ENCODE measurements at places on chromosomes 2 and 18.

DNA sequence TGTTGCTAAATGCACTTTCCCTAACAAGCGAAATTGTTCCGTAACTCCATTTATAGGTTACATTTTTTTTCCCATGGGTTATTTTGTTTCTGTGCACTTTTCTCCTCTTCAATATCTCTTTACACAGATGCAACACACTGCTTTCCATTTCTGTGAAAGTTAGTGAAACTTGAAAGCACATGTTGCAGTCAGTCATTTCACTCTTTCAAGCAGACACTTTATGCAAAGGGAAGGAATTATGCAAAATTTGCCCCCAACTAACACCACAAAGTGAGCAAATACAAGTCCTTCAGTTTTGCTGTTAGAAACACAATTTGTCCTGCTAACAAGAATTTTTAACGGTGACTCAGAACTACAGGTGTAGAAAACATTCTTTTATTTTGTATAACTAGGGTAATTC is 124.8 kb downstream of the PTH2R start:
- no peak for DNase-seq

DNA sequence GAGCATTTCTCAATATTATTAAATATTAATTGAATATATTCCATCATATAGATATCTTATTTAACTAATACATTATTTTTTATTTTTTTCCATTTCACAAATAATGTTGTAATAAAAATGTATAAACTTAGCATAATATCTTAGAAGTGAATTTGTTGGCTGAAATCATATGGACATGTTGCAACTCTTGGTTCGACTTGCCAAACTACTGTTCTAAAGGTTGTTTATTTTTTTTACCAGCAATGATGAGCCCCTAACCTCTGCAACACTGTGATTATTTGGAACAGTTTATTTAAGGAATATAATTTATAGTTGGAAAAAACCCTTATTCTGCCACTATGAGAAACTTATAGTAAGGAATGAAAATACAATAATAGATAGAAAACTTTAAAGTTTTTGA is 8.8 kb upstream of the NAB1 start:
- no peak for DNase-seq

- DNase-seq, result no peak
These were observed 105.7 kb downstream of the MAP2 start for GRCh38 chr2:209529579-209529978.

- no peak for DNase-seq
These were observed 160.7 kb upstream of the NT5C1B start for GRCh38 chr2:18749912-18750526.

DNA sequence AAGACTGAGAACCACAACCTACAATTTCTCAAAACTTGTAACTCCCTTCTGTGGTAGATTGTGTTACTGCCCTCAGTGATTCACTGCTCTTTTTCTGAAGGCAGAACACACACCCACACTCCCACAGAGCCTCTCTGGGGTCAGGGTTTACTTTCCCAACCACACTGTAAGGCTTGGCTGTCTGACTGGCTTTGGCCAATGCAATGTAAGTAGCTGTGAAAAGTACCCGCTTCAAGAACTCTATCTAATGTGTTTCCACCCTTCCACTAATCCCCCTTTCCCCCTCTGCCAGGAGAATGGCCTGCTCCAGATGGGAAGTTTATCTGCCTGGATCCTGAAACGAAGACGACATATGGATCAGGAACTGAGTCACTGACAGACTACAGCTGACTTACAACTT is 222.7 kb downstream of the CDH2 start:
- DNase-seq, result no peak

DNA sequence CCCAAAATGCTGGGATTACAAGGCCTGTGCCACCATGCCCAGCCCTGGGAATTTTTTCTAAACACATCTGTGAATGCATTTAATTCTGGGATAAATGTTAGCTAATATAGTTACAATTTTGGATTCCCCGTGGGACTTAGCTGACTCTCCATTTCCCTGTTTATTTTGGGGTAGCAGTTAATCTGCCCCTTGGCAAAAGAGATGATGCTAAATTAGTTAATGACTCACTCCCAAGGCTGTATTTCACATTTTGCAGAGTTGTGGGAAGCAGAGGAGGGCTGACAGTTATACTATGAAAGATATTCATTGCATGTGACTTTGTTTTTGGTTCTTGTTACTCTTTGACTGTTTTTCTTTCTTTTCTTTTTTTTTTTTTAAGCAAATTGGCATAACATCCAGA is 3.2 kb downstream of the MTHFD2 start:
- DNase-seq, result no peak

- no peak for DNase-seq
These were observed 45.8 kb downstream of the DCDC2C start for GRCh38 chr2:3749201-3749600.

GRCh38 chr2:177525351-177525924 is 132.9 kb downstream of the AGPS start:
- DNase-seq, result no peak

DNA sequence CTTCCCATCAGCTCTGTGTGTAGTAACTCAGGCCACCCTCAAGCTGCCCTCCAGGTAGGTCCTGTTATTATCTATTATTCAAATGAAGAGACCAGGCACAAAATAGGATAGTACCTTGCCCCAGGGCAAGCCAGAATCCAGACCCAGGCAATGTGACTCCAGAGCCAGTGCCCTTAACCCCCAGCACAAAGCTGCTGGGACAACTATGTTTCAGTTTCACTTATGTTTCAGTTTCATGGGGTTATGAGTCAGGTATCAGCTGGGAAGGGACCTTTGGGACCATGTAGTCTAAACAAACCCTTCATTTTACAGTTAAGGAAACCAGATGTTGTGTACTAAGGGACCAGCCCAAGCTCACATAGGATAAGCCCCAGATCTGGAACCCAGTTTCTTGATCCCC is 10.0 kb downstream of the HK2 start:
- DNase-seq, result no peak

GRCh38 chr2:167980439-167980838 is 267.0 kb downstream of the STK39 start:
- no peak for DNase-seq

DNA sequence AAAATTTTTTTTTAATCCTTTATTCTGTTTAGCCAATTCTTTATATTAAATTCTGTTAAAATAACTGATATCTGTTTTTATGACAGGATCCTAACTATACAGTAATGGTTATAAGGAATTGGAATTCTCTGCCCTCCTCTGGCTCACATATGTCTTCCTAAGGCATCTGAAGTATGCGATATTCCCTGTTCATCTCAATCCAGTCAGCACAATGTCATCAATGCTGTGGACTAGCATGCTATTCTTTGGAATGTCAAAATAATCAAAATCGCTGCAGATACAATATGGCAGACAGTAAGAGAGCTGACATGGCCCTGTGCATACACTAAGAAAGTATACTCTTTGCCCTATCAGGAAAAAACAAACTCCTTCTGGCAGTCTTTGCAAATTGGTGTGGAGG is 107.6 kb downstream of the AP1S3 start:
- no peak for DNase-seq

DNA sequence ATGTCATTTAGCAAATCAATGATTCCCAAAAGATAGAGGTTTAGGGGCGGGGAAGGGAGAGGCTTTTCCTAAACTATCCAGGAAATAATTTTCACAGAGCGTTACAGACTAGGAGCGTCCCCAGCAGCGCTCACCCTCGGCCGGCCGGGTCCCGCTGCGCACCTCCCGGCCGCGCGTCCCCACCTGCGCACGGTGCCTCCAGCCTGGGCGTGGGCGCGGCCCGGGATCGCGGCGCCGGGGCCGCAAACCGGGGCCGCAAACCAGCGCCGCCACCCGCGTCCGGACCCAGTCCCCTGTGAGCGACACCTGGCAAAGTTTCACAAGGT is 684 bp upstream of the ZCCHC2 start:
- peak; percentile 7 for DNase-seq

GRCh38 chr2:236415684-236416444 is 151.7 kb upstream of the ASB18 start:
- no peak for DNase-seq

GRCh38 chr2:100437751-100438150 is 20.3 kb upstream of the CHST10 start:
- DNase-seq, result no peak

DNA sequence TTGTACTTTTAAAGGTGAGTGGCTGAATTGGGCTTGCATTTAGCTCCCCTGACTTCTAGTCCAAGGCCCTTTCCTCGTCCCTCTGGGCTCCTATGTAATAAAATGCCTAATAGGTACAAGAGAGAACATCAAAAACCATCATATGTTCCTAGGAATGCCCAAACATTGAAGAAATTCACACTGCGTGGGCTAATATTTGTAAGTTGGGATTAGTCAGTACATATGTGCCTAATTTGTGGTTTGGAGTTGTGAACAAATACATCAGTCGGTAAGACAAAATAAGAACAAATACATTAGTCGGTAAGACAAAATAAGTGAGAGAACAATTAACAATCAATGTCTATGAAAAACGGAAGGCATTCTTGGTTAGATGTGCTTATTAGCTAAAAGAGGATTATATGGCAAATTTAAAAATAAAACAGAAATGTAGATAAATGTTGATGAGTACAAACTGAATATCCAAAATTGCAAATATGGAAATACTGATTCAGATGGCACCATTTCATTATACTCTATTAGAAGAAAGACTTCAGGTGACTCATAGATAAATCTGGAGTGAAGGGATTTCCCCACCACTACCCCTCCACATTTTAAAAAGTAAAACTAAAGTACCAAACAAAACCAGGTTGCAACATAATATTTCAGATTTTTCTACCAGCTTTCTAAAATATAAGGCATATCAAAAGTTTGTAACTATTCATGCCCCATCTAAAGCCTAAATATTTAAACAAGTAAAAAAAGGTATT is 325.4 kb downstream of the ZEB2 start:
- DNase-seq, result no peak

GRCh38 chr2:67888351-67889005 is 174.3 kb downstream of the C1D start:
- DNase-seq, result no peak

DNA sequence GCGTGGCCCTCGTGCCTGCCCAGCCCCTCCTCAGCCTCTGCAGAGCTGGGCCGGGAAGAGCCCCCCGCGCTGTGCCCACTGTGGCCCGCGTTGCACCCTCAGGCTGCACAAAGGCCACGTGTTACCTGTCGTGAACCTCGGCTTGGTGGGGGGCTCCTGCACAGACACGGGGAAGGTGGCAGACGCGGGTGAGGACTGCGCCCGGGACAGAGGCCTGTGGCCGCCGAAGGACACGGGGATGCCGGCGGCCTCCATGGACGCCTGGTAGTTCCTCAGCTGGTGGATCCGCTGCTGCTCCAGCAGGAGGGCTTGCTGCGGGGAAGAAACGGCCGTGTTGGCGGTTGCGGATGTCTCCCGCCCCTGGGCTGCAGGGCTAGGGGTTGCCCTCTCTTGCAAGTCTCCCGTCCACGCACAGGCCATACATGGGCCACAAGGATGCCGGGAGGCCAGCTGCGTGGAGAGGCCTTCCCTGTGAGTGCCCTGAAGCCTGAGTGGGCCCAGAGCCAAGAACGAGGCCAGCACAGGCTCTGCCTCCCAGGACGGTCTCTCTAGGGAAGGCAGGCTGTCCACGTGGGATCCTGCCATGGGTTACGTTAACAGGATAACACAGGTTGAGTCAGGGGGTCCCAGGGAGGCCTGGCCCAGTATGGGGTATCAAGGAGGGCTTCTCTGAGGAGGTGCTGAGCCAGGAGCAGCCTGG is 263.7 kb downstream of the TWIST2 start:
- DNase-seq, result no peak

- DNase-seq, result no peak
These were observed 28.9 kb upstream of the PPM1B start for GRCh38 chr2:44139741-44140140.

DNA sequence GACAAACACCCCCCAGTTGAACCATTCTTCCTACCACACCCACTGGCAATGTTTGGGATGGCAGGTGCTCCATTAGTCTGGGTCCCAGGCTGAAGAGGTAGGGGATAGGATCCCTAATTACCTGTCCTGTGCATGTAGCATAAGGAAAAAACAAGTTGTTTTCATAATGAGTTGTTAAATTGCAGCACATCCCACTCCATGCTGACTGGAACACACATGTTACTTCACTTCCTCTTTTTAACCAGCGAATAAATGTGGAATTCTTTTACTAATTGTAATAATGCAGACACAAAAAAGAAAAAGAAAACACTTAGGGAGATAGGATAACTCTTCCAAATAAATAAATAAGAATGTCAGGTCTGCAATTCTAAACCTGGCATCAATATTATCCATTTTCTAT is 11.8 kb upstream of the CBLN2 start:
- no peak for DNase-seq

- DNase-seq, result no peak
These were observed 94.3 kb upstream of the TWSG1 start for GRCh38 chr18:9240270-9240669.

DNA sequence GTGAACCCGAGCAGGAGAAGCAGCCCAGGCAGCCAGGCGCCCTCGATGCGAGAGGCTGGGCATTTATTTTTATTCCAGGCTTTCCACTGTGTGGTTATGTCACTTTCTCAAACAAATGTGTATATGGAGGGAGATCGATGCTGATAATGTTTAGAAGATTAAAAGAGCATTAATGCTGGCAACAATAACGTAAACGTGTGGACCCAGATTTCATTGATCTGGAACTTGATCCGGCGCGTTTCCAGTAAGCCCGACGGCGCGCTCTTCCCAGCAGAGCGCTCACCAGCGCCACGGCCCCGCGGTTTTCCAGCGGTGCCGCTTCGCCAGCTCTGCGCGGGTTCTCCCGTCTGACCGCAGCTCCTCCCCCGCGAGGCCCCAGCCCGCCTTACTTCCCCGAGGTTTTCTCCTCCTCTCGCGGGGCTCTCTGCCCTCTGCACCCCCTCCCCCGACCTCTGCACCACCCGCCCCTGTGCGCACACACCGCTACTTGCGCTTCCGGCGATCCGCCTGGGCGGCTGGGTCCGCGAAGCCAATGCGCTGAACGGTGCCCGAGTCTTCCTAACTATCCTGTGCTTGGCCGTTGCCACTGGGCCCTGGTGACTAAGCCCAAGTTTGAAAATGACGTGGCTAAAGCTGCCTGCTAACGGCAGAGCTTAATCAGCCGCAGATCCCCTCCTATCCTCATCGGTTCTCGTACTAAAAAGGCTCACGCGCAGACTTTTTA is 6.1 kb downstream of the ONECUT2 start:
- DNase-seq, result no peak

DNA sequence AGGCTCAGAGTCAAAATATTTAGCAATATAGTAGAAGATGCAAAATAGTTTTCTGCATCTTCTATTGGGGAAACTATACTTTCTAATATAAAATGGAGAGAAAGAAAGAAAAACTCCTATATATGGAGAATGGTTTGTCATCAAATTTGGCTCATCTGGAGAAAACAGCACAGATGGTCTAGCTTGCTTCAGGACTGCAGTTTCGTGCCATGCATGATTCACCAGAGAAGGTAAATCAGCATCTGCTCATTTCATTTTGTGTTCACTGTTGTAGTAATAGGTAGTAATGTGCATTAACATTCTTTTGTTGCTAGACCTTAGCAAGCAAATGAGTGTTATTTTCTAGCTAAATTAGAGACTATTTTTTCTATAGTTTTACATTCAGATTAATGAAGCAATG is 179.0 kb downstream of the ASXL3 start:
- peak; percentile 77 for DNase-seq

GRCh38 chr2:102081606-102082005 is 60.9 kb upstream of the IL1R1 start:
- no peak for DNase-seq

GRCh38 chr2:84373391-84373790 is 85.7 kb downstream of the SUCLG1 start:
- DNase-seq, result no peak

Data from NCI-H446 (cell line).